Foreskin keratinocyte (primary cell): ENCODE measurements at places on chromosomes 2 and 18. TPM values are rescaled to one million over a fixed set of nuclear protein-coding genes. Genes with fewer than 3 reads are reported as not detected.

Gene CDKL4
- not detected in 2 replicates for total RNA-seq

Gene SNX17
- total RNA-seq: 110 and 111 TPM in 2 replicates

Gene MYO7B
- 0.07 TPM in 1 of 2 replicates, not detected in the other for total RNA-seq

Gene ITPRIPL1
- 7.2 and 7.7 TPM in 2 replicates for total RNA-seq

Gene CD8A
- total RNA-seq: 0.07 TPM in 2 replicates

Gene C2orf72
- not detected in 2 replicates for total RNA-seq

Gene ESPNL
- total RNA-seq: 0.25 and 0.92 TPM in 2 replicates

Gene CHST10
- 4.1 and 6.6 TPM in 2 replicates for total RNA-seq

Gene SERPINB12
- 0.07 and 0.10 TPM in 2 replicates for total RNA-seq

Gene EPAS1
- total RNA-seq: 23.3 and 47.3 TPM in 2 replicates

Gene ASPRV1
- total RNA-seq: 0.21 and 0.37 TPM in 2 replicates

Gene SIGLEC15
- total RNA-seq: 0.18 and 0.20 TPM in 2 replicates

Gene ARL4C
- 139 and 150 TPM in 2 replicates for total RNA-seq

Gene ARHGAP28
- 0.21 and 0.24 TPM in 2 replicates for total RNA-seq

Gene SRD5A2
- not detected in 2 replicates for total RNA-seq

Gene RUFY4
- not detected in 2 replicates for total RNA-seq

Gene ID2
- 0.81 and 1.2 TPM in 2 replicates for total RNA-seq

Gene ZNF142
- total RNA-seq: 23.0 and 23.1 TPM in 2 replicates

Gene GALNT5
- total RNA-seq: 10.2 and 14.4 TPM in 2 replicates

Gene GKN1
- 0.41 TPM in 1 of 2 replicates, not detected in the other for total RNA-seq

Gene PROKR1
- total RNA-seq: not detected in 2 replicates

Gene NR4A2
- 0.31 and 0.32 TPM in 2 replicates for total RNA-seq

Gene SYT4
- total RNA-seq: not detected in 2 replicates

Gene EIF2AK3
- total RNA-seq: 16.6 and 17.8 TPM in 2 replicates

Gene DOCK10
- total RNA-seq: 8.7 and 9.8 TPM in 2 replicates
